ENCODE measurements at places on chromosomes 5 and 9.
A peak's percentile ranks its signal among the peaks of the same experiment; 100 is the strongest.

GRCh38 chr9:136455043-136456002 is 15.7 kb upstream of the INPP5E start:
- DNase-seq, result no peak

- no peak for DNase-seq
Observed at GRCh38 chr5:169394371-169394770, 93.4 kb upstream of the SLIT3 start.

DNA sequence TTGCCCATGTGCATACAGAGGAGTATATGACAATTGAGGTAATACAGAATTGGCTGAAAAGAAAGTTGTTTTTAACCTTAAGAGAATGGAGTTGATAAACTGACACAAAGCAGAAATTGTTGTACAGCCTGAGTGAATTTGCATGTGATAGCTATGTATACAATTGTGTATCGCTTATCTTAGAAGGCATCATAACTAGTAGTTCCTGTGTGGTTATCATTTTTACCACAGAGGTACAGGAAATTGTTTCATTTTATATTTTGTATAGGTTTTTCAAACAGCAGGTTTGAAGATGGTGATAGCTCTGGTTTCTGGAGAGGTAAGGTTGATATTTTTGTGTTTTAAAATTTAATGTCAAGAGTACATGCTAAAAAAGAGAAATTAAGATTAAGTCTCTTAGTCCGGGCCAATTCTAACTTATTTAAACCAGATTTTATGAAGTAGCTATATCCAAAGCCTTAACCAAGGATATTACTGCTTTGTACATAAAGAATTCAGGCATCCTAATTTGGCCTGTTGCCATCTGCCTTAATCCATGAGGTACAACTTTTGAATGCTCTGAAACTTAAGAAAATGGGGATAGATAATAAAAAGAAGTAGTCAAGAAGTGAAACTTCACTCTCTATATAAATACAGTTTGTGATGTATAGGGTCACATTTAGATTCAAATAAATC is 26.0 kb downstream of the DDX4 start:
- no peak for DNase-seq

- peak; percentile 85 for DNase-seq
Observed at GRCh38 chr5:119355244-119355638, 578 bp upstream of the TNFAIP8 start.

GRCh38 chr5:15489571-15490235 is 10.3 kb upstream of the FBXL7 start:
- DNase-seq, result no peak

GRCh38 chr5:83124593-83124992 is 47.2 kb downstream of the XRCC4 start:
- no peak for DNase-seq

DNA sequence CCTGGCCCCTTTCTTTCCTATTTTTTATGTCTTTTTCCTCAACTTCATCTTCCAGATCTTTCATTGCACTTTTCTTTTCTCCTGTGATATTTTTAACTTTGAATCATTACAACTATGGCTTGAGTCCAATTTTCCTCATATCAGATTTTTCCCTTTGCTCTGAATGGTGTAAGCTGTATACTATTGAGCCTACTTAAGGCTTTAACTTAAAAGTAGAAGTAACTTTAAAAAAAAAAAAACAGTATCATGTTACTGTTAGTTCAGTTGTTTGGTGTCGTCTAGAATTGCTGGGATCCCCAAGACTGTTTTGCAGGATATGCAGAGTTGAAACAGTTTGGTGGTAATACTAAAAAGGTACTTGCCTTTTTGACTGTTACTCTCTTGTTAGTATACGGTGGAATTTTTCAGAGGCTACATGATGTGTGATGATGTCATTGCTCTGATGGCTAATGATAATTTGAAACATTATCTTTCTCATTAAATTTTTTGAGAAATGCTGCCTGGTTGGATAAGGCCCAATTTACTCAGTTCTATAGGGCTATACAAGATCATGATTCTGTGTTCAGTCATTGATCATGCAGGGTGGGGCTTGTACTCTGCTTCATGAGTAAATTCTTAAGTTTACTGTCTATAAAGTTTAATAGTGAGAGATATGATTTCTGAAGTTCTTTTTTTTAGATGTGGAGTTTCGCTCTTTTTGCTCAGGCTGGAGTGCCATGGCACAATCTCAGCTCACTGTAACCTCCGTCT is 8.8 kb downstream of the NAA35 start:
- DNase-seq, result no peak

GRCh38 chr9:72326641-72327040 is 38.4 kb downstream of the ZFAND5 start:
- no peak for DNase-seq

- DNase-seq, result no peak
Observed at GRCh38 chr5:91397791-91398190, 14.7 kb upstream of the ARRDC3 start.

DNA sequence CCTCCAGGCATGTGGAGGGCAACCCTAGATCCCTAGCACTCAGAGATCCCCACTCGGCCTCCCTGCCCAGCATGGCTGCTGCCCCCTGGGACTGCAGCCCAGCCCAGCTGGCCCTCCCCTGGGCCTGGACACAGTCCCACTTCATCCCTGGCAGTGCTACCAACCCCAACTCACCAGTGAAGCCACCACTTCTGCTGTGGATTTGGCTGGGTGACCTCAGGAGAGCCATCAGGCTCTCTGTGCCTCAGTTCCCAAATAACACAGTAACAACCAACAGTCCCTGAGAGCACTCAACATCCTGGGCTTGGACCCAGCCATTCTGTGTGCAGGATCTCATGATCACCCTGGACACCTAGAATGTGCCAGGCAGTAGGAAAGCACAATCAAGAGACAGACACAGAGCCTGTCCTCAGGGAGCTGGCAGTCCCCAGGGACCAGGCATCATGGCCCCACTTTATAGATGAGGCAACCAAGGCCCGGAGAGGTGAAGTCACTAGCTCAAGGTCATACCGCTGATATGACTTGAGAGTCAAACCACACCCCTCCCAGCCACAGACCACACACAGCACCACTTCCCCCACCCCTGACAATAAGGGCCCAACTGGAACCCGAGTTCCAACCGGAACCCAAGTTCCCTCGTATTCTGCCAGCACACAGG is 4.7 kb upstream of the PSMB7 start:
- DNase-seq, result no peak

GRCh38 chr5:111072949-111073682 is 1.6 kb downstream of the TSLP start:
- DNase-seq, result peak; percentile 86

DNA sequence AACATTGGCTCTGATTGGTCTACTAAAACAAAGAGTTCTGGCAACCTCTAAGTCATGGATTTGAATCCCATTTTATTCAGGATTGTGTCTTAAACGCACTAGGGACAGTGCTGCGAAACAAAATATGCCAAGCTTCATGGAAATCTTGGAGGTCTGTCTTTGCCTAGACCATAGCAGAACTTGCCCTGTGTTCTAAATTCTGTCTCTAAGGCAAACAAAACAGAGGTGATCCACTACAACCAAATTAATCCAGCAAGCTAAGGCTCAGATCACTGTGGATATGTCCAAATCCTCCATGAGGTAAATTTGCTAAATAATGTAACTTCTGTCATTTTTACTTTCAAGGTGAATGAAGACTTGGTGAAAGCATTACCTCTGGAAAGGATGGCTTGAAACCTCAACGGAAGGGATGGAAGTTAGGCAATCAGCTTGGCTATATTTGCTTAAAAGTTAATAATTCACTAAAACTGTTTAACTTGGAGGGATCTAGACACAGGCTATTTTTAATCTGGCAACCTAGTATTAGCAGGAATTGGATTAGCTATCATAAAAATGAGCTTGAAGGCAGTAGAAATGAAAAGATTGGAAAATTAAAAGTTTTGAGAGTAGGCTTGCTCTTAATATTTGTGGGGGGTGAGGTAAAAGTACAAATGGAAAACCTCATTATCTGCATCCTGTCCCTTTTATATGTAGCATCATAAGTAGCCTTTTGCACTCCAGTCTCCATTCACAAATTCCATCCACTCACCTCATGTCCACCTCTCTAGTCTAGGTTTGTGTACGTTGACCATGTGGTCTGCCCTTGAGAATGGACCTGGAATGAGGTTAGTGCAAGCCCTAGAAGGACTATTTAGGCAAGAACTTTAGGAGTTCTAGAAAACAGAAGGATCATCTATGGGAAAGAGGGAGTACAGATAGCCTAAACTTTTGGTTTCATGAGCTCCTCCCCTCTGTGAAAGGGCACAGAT is 176.2 kb downstream of the SMC2 start:
- no peak for DNase-seq

DNA sequence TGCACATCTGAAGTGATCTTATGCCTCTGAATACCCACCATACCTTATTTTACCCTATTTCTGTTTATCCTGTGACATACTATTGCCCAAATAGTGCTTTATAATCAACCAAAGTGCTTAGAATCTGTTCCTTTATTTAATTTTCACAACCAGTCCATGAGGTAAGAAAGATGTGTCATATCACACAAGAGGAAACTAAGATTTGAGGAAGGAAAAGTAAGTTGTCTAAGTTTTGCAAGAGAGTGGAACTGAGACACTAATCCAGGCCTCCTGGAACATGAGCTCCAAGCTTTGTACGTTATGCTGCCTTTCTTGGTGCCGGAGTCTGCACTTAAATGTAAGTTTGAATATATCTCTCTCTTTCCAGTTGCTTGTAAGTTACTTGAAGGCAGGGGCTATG is 17.2 kb downstream of the KDM3B start:
- no peak for DNase-seq

- no peak for DNase-seq
Observed at GRCh38 chr5:42900734-42901133, 89.0 kb upstream of the SELENOP start.

GRCh38 chr5:169022718-169023117 is 278.2 kb downstream of the SLIT3 start:
- DNase-seq, result no peak

- DNase-seq, result no peak
Observed at GRCh38 chr9:86486891-86487837, 133.0 kb upstream of the TUT7 start.

DNA sequence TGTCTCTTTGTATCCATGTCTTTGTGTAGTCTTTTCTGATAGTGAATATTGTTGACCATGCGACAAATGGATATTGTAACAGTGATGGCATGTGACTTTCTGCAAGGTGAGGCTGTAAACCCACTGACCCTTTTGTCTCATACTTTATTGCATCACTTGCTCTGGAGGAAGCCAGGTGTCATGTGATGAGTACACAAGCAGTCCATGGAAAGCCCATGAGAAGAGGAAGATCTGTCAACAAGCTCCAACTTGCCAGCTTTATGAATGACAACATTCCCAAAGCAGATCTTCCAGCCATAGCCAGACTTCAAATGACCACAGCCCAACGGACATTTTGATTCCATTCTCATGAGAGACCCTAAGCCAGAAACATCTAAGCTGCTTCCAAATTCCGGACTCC is 450.1 kb upstream of the ACTBL2 start:
- DNase-seq, result no peak

GRCh38 chr5:108102463-108102862 is 279.4 kb downstream of the FBXL17 start:
- DNase-seq, result no peak

DNA sequence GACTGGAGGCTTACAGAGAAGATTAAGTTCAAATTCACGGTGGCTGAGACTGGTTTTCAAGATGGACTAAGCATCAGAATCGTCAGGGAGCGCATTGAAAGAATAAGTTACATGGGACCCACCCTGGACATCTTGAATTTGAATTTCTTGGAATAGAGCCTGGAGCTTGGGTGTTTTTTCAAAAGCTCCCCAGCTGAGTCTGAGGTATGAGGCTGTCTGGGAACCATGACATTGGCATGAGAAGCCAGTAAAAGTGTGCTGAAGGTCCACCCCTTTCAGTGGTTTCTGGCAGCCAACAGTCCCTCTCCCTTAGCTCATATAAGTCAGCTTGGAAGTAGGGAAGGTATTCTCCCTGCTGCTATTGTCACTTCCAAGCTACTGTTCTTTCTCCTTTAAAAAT is 97.8 kb downstream of the MAST4 start:
- DNase-seq, result no peak

- no peak for DNase-seq
Observed at GRCh38 chr5:62333250-62333794, 27.3 kb downstream of the KIF2A start.

GRCh38 chr5:132664696-132665209 is 6.8 kb downstream of the IL13 start:
- DNase-seq, result no peak

- no peak for DNase-seq
Observed at GRCh38 chr5:149254506-149254905, 17.2 kb upstream of the AFAP1L1 start.

- DNase-seq, result no peak
Observed at GRCh38 chr9:84971571-84971970, 302.0 kb downstream of the NTRK2 start.

DNA sequence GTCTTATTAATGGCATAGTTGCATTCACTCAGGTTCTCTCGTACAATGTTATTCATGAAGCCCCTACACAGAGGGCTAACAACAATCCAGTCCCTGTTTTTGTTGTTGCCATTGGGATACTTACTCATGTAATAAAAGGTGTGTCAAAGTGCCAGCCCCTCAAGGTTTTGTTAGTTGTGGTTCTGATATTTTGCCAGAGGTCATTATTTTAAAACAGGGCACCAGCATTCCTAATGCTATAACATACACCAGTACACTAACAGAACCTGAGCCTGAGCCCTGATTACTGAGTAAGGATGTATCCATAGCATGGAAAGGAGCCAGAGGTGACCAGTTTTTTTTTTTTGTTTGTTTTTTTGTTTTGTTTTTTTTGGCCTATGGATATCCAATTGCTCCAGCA is 50.2 kb downstream of the SMC2 start:
- DNase-seq, result no peak

GRCh38 chr5:98902733-98903132 is 26.1 kb downstream of the CHD1 start:
- no peak for DNase-seq

- DNase-seq, result no peak
Observed at GRCh38 chr5:169635936-169636335, 1.1 kb upstream of the DOCK2 start.

- no peak for DNase-seq
Observed at GRCh38 chr5:116494784-116495450, 79.7 kb downstream of the SEMA6A start.

- no peak for DNase-seq
Observed at GRCh38 chr9:137147793-137148160, 8.8 kb downstream of the GRIN1 start.

GRCh38 chr5:31217446-31217845 is 24.0 kb downstream of the CDH6 start:
- DNase-seq, result no peak
